ENCODE measurements at places on chromosomes 2 and 18. TPM values are rescaled to one million over a fixed set of nuclear protein-coding genes. Genes with fewer than 3 reads are reported as not detected.

The GNAL gene
- total RNA-seq: 0.17 TPM

The ANKRD62 gene
- not detected for total RNA-seq

The ALLC gene
- total RNA-seq: not detected

The KCTD1 gene
- total RNA-seq: 0.53 TPM
